ENCODE measurements at places on chromosomes 7 and 10.

DNA sequence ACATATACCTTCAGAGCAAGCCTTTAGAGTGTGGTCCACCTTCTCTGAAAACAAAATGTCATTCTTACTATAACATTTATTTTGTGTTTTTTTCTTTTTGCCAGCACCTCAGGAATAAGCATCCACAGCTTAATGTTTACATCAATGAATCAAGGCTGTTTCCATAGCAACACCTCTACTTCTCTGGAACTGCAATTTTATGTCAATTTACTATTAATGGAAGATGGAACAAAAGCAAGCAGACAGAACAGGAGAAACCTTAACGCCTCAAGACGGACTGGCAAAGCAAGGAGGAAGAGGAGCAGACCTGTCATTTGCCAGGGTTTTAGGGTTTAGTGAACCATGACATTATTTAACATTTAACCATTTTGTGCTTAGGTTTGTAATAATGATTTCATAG, 63.1 kb downstream of the PRR15 start:
- DNase-seq: no peak

DNA sequence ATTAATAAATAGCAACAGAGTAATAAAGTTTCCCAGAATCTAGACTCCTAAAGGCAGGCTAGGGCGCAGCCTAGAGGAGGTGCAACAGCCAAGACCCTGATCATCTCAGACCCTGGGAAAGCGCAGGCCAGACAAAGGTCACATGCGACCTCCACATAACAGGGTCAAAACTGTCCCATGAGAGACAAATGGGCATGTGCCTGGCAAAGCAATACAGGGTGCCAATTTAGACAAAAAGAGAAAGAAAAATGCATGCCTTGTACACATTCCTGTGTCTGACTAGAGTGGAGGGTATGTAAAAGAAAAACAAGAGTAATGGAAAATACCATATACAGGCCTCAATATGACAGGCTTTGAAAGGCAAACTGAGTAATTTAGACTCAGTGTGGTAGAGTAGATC, 22.2 kb downstream of the MPP7 start:
- DNase-seq: no peak

DNA sequence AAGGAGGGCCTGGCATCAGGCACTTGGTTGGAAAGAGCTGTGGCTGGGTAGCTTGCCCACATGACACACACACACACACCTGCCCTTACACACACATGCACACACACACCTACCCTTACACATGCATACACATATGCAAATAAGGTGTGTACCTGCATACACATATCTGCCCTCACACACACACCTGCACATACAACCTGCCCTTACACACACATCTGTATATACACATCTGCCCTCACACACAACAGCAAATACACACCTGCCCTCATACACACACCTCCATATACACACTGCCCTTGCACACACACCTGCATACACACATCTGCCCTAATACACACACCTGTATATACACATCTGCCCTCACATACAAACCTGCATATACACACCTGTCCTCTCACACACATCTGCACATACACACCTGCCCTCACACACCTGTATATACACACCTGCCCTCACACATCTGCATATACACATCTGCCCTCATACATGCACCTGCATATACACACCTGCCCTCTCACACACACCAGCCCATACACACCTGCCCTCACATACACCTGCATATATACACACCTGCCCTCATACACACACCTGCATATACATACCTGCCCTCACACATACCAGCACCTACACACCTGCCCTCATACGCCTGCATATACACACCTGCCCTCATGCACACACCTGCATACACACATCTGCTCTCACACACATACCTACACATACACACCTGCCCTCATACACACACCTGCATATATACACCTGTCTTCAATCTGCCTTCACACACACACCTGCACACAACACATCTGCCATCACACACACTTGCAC, 82.9 kb downstream of the GRID1 start:
- no peak for DNase-seq

DNA sequence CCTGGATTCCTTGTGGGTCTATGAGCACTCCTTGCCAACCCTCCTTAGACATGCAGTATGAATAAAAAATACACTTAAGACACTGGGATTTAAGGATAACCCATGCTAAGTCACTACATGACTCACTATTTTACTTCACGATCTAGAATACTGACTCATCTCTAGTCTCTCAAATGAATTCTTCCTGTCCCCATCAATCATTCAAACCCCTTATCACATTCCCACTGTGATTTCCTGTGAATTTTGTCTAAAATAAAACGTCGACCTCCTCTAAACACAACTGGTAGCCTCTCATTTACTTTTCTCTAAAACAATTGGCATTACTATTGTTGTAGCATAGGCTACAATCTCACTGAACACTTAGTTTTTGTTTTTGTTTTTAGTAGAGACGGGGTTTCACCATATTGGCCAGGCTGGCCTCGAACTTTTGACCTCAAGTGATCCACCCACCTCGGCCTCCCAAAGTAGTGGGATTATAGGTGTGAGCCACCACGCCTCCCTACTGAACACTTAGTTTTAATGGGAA, 3.9 kb upstream of the IQUB start:
- DNase-seq: no peak

GRCh38 chr10:6411436-6411835, 168.6 kb downstream of the PRKCQ start:
- DNase-seq: no peak

DNA sequence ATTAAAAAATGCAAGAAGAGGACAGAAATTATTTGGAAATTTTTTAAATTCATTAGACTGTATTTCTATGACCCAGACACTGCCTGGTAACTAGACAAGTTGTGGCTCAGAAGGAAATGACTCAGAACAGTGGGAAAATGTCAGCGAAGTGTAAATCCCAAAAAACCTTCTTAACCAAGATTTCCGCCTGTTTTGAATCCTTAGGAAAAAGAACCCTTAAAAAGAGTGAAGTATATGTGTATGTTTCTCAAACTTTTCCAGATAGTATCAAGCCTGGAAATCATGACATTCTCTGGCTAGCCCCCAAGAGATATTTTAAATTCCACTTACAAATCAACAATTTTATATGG, 42.7 kb upstream of the PLXNA4 start:
- no peak for DNase-seq

DNA sequence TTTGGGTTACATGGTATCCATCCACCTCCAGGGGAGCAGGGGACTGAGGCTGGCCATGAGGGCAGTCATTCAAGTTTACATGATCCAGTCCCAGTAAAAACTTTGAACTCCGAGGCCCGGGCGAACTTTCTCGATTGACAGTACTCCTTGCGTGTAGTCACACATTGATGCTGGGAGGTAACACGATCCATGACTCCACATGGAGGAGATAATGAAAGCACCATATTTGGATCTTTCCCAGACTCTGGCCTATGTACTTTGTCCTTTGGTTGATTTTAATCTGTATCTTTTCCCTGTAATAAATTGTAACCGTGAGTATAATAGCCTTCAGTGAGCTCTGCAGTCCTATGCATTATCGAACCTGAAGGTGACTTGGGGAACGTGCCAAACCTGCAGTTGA, 401.6 kb downstream of the KCNMA1 start:
- no peak for DNase-seq

DNA sequence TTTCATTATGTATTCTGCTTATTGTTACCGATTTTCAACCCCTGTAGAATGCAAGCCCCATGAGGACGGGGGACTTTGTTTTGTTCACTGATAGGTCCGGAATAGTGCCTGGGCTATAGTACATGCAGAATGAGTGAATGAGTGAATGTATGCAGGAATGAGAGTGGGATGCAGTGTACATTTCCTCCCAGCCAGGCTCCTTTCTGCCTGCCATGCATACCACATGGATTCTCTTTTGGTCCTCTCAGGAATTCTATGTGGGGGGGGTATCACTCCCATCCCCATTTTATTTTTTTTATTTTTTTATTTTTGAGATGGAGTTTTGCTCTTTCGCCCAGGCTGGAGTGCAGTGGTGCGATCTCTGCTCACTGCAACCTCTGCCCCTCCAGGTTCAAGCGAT, 16.7 kb downstream of the TRIM56 start:
- no peak for DNase-seq

DNA sequence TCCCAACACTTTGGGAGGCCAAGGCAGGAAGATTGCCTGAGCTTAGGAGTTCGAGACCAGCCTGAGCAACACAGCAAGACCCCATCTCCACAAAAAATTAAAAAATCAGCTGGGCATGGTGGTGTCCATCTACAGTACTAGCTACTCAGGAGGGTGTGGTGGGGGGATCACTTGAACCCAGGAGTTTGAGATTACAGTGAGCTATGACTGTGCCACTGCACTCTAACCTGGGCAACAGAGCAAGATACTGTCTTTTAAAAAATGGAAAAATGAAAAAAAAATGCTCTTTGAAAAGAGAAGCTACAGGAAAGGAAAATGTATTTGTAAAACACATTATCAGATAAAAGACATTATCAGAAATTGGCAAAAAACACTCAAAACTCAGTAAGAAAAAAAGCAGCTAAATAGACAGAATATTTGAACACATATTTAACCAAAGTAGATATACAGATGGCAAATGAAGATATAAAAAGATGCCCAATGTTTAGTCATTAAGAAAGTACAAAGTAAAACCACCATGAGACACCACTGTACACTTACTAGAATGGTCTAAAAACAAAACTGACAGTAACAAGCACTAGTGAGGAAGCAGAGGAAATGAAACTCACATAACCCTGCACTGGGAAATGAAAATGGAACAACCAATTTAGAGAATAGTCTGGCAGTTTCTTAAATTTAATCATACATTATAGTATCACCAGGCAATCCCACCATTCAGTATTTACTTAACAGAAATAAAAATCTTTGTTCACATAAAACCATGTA, 40.5 kb downstream of the NRBF2 start:
- no peak for DNase-seq

DNA sequence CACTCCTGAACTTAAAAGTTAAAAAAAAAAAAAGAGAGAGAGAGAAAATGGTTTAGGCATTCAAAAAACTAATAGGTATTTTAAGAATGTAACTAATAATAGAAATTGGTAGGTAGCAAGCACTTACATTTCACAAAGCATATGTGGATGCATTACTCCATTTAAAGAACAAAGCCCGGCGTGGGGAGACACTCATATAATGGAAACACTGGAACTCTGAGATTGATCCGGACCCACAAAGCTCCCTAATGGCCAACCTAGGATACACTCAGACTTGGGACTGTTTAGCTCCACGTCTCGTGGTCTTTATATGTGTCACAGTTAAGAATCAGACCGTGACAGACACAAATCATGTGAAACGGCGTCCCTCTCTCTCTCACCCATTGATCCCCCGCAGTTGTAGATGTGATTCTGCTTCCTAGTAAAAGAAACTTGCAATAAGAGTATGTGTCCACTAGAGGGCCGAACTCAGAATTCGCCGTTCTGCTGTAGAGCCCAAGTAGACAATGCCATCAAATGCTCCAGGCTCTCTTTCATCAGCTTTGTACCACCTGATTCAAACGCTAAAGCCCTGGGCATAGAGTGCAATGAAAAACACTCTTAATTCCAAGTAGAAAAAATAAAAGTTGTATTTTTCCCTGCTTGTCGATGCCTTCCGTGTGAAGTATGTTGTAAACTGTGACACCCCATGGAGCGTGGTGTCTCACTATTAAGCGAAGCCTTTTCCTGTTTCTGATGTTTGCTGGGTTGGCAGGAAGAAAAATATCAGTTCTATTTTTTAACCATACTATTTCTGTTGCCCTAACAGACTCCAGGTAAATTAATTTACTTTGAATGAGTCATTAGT, 429.0 kb upstream of the MTPN start:
- no peak for DNase-seq

- no peak for DNase-seq
Observed at GRCh38 chr7:124681946-124682345, 83.6 kb downstream of the GPR37 start.

DNA sequence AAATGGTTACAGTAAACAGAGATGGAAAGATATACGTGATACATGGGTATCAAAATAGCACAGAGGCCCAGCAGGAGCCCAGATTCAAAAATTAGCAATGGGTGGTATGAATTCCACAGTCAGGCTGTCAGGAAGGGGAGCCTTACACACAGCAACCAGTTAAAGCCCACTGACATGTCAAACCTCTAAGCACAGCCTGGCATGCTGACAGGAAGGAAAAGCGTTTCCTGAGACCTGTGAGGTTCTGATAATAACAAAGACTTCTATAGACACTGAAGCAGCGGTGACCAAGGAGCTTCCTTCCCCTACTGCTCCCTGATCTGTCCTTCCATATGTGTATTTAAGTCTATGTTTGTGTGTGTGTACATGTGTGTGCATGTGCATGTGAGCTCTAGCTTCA, 89.9 kb downstream of the PHYHIPL start:
- DNase-seq: no peak

- no peak for DNase-seq
Observed at GRCh38 chr10:84659027-84659426, 330.6 kb downstream of the CCSER2 start.

DNA sequence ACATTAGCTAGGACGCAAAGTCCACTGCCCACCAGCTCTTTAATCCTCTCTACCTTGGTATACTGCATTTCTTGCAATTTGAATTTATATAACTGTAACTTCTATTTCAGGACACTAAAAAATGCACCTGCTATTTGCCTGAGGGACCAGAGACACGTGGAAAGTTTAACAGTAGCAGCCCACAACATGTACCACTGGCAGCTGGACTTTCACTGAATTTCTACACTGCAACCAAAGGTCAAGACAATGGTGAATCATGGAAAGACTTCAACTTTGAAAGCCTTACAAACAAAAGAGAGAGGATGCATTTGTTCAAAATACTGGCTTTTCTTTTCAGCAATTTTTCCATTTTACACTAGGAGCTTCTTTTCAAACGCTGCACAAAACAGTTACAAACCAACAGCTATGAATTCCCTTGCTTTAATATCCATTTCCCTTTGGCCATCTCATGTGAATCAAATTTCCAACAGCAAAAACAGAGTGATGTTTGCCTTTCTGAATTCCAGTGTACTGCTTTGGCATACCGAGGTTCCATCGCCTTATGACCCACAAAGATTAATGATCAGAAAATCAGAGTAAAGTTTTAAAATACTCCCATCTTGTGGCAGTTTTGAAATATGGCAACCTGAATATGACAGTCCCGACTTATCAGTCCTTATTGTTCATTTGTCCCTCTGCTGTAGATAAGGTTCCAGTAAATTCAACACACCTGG, 29.9 kb upstream of the HNRNPH3 start:
- DNase-seq: no peak

DNA sequence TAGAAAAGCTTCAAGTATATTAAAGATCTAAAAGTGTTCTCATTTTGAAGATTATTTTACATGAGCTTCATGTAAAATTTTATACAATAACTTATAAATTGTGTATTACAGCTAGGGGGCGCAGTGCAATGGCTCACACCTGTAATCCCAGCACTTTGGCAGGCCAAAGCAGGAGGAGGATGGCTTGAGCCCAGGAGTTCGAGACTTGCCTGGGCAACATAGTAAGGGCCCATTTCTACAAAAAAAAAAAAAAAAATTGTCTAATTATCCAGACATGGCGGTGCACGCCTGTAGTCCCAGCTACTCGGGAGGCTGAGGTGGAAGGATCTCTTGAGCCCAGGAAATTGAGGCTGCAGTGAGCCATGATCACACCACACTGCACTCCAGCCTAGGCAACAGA, 16.6 kb downstream of the ACBD5 start:
- DNase-seq: peak; percentile 24

Data from effector CD8-positive, alpha-beta T cell (primary cell).